ENCODE measurements at places on chromosomes 16 and 17. TPM values are rescaled to one million over a fixed set of nuclear protein-coding genes. Genes with fewer than 3 reads are reported as not detected.

- no peak for DNase-seq
Measured at GRCh38 chr16:22786284-22786683, 27.7 kb upstream of the HS3ST2 start.

DNA sequence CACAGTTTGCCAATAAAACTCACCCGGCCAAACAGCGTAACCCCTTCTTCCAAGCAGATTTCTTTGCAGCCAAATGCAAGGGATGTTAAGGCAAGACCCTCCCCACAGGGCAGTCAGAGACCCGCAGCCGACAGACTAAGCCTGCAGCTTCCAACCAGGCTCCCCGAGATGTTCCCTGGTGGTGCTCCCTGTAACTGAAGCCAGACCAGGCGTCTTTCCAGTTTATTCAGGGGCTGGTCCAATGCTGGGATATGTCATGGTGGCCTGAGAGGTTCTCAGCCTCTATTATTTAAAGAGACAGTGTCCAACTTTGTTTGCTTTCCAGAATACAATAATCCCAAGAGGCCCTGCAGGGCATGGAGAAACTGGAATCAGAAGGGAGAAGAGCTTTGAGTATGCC is at the start of gene PMP22:
Gene PMP22 (minus strand): TSS at position 196 of the 400 bp plus-strand sequence. CDS start 4,599 bp downstream, outside the sequence.
- DNase-seq = no peak

- no peak for DNase-seq
Measured at GRCh38 chr17:4375039-4375748, 8.7 kb upstream of the UBE2G1 start.

- no peak for DNase-seq
Measured at GRCh38 chr17:42760652-42761581, at the start of gene RAMP2. RAMP2 (plus strand) TSS chr17:42761227; CDS start chr17:42761262, 35 bp downstream.

- no peak for DNase-seq
Measured at GRCh38 chr16:87380403-87380802, 3.2 kb downstream of the FBXO31 start.

DNA sequence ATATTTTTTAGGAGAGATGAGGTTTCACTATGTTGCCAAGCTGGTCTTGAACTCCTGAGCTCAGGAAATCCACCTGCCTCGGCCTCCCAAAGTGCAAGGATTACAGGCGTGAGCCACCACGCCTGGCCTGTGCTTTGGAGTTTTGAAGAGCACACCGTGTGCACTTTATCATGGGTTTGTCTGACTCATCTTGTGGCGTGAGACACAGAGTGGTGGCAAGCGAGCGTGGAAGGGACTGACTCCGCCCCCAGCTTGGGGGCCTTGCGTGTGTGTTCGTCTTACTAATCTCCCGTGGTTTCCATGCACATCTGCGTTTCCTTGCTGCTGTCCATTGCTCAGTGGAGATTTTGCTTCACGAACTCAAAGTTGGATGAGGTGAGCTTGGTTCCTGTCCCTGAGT is 22.9 kb downstream of the CRAMP1 start:
- DNase-seq = no peak

GRCh38 chr17:15262291-15263205 is 2.6 kb downstream of the PMP22 start:
- DNase-seq = peak; percentile 79

ROGDI gene
- 28.4 TPM for total RNA-seq

NEURL4 gene
- 37.4 TPM for total RNA-seq

GRN gene
- 75.3 TPM for total RNA-seq

REXO5 gene
- total RNA-seq = 24.4 TPM

MT1F gene
- not detected for total RNA-seq
